NCI-H82 (cell line): ENCODE measurements at places on chromosomes 7 and 10.
A peak's percentile ranks its signal among the peaks of the same experiment; 100 is the strongest.

DNA sequence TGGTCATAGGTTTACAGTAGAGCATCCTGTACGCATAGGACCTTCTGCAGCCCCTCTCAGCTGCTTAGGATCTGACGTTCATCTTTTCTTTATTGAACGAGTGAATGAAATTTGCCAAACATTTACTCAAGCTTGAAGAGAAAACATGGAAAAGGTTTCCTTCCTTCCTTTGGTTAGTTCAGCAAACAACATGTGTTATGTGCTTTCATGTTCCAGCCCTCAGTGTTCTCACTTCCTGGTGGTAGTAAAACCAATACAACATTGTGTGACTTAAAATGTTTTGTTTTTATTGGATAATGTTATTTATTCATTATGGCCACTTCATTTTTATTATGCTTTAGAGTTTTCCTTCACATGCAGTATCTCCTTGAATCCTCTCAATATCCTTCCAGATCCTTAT is 1.4 kb upstream of the CDCA7L start:
- DNase-seq: no peak

- DNase-seq: peak; percentile 69
Observed at GRCh38 chr10:118568327-118568848, 27.1 kb downstream of the PRLHR start.

GRCh38 chr7:37083311-37084096 is 359.2 kb upstream of the AOAH start:
- DNase-seq: no peak

DNA sequence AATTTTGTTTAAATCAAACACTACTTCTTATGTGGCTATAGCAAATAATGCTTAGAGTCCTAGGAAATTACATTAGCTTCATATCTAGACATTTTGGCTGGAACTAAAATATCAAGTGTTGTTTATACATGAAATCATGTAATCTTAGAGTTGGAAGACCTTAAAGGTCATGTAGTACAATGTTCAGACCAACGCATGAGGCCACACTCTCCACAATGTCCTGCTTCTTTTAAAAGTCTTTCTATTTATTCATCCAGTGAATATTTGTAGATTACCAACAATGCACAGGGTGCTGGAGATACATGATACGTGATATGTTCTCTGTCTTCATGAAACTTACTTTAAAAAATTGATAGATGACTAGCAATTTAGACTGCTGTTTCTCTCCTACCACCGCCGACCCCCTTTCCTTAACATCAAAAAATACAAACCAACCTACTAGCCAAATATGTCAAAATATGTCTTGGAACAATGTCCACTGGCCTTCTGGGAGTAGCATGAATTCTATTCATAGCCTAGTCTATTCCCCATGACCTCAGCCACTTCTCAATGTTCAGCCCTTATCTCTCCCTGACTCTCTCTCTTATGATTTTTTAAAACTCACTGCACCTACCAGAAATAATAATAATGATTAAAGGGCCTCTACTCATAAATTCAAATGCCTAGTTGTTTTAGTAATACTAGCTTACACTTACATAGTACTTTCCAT is 59.5 kb upstream of the CAV2 start:
- DNase-seq: no peak

- DNase-seq: peak; percentile 15
Observed at GRCh38 chr10:80460399-80461207, 6.5 kb downstream of the TSPAN14 start.

GRCh38 chr10:125550362-125550761 is 132.6 kb downstream of the TEX36 start:
- no peak for DNase-seq

DNA sequence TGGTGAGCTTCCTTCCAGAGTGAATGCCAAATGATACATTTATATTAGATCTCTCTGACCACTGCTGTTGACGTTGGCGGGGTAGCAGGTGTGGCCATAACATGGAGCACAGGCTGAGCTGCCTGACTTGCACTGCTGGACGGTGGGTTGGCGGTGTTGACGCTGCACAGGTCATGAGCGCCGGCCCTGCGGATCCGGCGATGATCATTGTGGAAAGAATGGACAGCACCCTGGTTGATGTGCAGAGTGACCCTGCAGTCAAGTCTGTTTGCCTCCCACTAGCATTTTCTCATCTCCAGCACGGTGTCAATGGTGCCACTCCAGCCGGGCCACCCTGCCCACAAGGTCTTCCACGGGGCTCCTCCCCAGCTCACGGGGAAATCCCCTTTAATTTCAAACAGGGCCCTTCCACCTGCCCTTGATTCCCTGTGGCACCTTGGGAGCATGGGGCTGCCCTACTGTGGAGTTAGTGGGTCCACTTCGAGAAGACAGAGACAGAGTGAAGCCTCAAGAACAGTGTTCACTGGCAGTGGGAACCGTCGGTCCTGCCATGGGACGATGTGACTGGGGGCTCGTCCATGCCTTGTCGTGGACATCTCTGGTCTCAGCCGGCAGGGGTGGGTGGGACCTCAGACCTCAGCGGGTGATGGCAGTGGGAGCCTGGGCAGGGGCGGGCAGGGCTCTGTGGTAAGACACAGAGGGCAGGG is 613.5 kb downstream of the PTPRN2 start:
- no peak for DNase-seq

GRCh38 chr7:31058122-31058521 is 6.0 kb downstream of the ADCYAP1R1 start:
- DNase-seq: no peak

- peak; percentile 78 for DNase-seq
Observed at GRCh38 chr10:96017191-96017687, 26.1 kb upstream of the CCNJ start.

- DNase-seq: no peak
Observed at GRCh38 chr7:232410-233248, 40.3 kb downstream of the FAM20C start.
